ENCODE measurements at places on chromosomes 1 and 21.

GRCh38 chr1:241007668-241008067 is 349.3 kb downstream of the RGS7 start:
- no peak for DNase-seq

DNA sequence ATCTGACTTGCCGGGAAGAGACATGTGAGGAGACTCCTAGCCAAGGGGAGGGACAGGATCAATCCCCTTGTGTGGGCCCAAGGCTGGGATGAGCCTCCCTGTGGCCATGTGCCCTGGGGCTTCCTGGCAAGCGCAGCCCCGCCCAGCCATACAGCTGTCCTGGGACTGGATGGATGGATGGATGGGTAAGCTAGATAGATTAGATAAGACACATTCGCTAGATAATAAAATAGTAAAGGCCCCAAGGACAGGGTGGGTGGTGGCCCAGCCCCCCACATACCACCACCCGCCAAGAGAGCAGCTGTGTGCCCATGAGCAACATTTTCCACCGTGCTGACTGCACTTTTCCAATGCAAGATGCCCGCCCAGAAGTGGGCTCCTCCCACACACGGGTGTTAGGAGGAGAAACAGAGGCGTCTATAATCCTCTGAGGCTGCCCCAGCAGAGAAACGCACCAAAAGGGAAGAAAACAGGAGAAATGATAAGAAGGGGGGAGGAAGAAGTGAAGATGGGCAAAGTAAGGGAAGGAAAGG is 25.1 kb downstream of the ZBTB17 start:
- DNase-seq: no peak

DNA sequence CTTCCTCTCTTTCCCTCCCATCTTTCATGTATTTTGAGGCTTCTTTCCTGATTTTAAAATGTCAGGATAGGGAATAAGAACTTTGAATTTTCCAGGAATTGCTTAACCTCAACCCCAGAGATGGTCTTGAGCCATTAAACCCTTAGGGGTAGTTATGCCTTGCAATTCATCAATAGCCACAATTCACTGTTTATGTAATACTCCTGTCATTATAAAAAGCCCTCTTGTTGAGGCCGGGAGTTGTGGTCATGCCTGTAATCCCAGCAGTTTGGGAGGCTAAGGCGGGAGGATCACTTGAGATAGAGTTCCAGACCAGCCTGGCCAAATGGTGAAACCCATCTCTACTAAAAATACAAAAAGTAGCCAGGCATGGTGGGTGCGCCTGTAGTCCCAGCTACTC is 24.5 kb downstream of the SPATA45 start:
- DNase-seq: no peak

GRCh38 chr1:198151688-198152087 is 5.1 kb upstream of the NEK7 start:
- no peak for DNase-seq

- no peak for DNase-seq
These were observed 252.5 kb upstream of the PLXNA2 start for GRCh38 chr1:208496467-208497371.

DNA sequence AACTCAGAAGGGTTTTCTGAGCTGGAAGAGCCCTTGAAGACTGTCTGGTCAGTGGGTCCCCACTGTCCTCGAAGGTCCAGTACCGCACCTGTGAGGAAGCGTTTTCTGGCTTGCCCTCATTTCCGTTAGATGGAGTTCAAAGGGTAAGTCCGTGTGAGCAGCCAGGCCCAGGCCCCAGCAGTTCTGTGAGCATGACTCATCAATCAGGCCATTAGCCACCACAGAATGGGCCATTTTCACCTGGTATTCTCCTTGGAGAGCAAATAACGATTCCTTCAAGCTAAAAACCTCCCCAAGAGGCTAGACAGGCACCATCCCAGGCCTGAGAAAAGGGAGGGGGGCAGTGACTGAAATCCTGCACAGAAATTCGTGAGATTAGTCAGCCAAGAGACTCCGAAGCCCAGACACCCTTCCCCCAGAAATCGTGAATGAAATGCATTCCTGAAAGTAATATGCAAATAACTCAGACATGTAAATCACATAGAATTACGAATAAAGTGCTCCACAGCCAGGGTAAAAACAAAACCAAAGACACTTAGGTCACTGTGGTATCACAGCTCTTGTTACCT is 66.0 kb downstream of the BCAR3 start:
- DNase-seq: no peak

DNA sequence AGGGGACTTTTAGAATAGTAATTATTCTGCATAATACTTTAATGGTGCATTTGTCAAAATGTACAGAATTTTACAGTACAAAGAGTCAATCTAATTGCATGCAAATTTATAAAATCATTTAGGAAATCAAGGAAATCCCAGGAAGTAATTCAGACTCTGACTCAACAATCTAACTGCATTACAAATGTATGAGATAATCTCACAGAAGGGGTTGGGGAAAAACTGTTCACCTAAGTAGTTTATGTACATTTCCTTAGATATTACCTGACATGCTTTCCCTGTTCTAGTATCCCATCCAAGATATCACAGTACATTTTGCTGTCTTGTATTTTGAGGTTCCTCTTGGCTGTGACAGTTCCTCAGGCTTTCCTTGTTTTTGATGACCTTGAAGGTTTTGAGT is 4.7 kb downstream of the CRB1 start:
- DNase-seq: no peak

- no peak for DNase-seq
These were observed 31.9 kb downstream of the NEK2 start for GRCh38 chr1:211643324-211644212.

DNA sequence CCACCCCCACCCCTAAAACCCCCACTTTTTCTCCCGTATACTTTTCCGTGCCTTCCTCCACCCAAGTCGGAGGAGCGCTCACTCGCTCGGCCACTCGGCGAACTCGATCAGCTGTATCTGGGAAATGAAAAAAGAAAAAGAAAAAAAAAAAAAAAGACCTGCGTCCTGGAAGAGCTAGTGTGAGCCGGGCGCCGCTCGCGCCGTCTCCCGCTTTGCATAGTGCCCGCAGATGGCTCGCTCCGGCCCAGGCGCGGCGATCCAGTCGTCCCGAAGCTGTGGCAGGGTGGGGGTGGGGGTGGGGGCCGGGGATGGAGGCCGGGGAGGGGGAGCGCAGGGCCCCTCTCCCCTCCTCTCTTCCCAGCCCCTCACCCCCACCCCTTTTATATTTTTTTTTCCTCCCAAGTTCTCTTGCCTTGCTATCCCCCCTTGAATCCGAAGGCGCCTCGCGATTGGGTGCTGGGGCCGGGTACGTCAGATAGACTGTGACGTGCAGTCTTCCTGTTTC is 299 bp upstream of the PROX1 start:
- no peak for DNase-seq

GRCh38 chr1:178752891-178753290 is 27.8 kb downstream of the RALGPS2 start:
- no peak for DNase-seq

GRCh38 chr1:47997289-47998200 is at the start of gene TRABD2B:
TSS of gene TRABD2B (minus strand) at chr1:47997385.
- DNase-seq: no peak

DNA sequence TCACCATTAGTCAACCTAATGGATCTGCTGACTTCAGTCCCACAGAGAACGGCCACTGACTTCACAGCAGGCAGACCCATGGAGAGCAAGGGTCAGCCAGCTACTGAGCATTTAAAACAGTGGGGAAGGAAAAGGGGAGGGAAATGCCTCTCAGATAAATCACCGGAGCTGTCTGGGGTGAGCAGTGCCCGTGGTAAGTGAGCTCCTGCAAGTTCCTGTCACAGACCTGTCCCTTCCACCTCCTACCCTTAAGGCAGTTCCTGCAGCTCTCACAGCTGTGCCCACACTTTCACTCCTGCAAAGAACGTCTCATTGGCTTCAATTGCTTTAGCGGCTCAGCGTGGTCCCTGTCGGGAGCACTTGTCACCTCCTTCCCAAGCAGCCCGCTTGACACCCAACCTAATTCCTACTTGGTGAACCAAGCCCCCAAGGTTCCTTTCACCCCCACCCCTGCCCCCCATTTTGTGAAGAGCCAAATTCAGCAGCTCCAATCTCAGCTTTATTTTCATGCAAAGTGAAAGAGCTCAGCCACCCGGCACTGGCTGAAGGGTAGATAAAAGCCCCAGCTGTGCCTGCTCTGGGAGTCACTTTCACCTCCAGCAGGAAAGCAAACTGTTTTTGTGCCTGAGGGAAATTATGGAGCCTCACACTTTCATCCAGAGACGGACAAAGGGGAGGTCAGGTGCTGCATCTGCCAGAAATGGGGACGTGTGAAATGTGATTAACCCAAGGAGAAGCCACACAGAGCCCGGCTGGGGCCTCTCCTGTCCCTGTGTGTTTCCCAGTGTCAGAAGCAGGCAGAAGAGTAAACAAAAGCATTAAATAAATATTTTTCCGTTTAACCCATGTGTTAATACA is 306.2 kb downstream of the TTLL7 start:
- DNase-seq: no peak

DNA sequence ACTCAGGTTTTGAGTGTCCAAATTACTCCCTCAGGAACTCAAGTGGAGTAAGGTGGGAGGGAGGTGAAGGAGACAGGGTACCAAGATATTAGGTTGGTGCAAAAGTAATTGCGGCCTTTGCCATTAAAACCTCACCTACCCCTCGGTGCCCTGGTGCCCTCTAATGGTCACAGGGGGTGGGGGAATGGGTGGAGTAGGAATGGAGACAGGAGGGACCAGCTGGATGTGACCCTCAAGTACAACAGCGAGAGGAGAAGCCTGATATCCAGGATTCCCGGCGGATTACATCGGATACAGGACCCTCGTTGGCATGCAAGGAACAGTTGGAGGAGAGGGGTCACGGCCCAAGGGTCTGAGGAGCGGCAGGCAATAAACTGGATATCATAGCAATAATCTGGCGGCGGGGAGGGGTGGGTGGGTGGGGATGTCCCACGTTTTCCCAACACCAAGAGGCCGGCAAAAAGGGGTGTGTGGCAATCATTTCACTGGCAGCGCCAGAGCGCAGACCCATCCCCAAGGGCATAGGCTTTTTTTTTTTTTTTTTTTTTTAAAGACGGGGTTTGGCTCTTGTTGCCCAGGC is 4.3 kb upstream of the ZBTB7B start:
- no peak for DNase-seq

DNA sequence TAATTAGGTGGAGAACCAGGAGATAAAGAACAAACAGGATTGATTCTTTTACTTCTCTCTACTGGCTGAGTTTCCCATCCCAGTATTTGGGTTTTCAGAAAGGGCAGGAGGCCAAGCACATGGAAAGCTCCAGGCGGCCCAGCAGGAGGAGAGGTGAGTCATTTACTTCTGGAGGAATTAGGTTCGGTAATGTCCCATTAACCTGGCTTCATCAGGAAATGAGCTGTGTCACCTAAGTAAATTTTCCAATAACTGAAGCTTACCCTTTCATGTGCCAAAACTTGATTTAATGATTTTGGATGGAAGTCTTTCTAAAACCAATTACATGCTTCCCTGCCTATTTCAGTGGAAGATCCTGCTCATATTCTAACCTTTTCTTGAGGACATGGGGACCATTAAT is 257.6 kb upstream of the USP24 start:
- DNase-seq: no peak

DNA sequence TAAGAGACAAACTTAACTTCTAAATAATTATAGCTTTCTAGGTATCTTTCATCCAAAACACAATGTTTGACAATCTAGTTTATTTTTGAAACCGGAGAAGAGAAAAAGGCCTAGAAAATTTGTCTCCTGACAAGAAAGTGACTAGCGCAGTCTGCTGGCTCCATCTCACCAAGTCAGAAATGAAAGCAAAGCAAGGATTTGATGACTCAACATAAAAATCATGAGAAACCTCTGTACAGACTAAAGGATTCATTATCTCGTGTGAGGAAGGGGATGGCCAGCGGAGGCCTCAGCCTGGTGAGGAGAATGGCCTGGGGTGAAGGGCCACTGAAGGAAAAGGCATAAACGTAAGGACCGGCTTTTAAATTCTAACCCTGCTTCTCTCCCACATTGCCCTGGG is 20.0 kb upstream of the TSNAX start:
- no peak for DNase-seq

DNA sequence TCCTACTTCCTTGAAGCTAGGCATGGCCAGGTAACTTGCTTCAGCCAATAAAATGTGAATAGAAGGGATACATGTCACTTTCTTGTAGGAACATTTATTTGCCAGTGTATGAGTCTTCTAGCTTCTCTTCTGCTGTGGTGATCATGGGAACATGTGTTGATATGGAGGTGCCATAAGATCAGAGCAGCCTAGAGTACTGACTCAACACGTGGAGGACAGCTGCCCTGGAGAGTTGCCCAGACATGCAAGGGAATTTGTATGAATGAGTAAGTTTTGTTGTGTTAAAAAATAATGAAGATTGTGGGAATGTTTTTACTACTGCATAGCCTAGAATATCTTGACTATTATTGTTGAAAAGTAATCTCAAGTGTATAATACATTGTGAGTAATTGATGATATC is 502.3 kb downstream of the NUF2 start:
- DNase-seq: no peak

DNA sequence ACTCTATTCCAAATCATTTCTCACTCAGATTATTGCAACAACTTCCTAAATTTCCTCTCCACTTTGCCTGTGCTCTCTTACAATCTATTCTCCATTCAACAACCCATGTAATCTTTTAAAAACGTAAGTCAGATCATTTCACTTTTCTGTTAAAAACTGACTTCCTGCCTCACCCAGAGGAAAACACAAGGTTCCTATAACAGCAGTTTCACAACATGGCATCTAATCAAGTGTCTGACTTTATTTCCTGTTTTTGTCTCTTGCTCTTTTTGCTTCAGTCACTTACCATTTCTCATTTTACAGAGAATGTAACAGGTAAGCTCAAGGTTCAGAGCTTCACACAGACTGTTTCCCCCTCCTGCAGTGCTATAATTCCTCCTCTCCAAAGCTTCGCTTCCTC is 560.7 kb downstream of the LRRIQ3 start:
- no peak for DNase-seq
